SK-MEL-5 (cell line): ENCODE measurements at places on chromosomes 4 and X. TPM values are rescaled to one million over a fixed set of nuclear protein-coding genes. Genes with fewer than 3 reads are reported as not detected.
A peak's percentile ranks its signal among the peaks of the same experiment; 100 is the strongest.

DNA sequence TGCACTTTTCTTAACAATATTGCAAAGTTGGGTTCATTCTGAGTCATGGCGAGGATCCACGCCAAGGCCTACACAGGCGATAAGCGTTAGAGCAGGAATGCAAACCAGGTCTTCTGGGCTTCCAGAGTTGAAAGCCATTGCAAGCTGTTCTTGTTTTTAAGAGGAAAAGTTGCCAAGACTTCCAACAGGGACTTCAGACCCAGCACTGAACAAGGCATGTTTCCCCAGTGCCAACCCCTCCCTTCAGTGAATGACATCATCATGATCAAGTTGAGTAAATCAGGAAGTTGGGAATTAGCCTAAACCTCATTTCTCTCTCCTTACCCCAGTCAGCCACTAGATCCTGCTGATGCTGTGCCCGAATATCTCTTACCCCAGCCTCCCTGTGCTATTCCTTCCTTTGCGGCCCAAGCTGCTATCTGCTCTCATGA lies 355.1 kb downstream of the HS3ST1 start:
- DNase-seq: peak; percentile 8

- DNase-seq: no peak
Measured at GRCh38 chrX:10797466-10797865, 177.1 kb upstream of the MID1 start.

Gene KLHL4
- total RNA-seq: 0.19 TPM in 1 of 2 replicates, not detected in the other

GRCh38 chr4:18109676-18110075 lies 88.1 kb upstream of the LCORL start:
- DNase-seq: no peak

- DNase-seq: peak; percentile 42
Measured at GRCh38 chr4:30860978-30861377, 140.8 kb downstream of the PCDH7 start.

- DNase-seq: no peak
Measured at GRCh38 chr4:25904748-25905082, 9.3 kb upstream of the SMIM20 start.

Gene KLKB1
- 0.16 TPM in 1 of 2 replicates, not detected in the other for total RNA-seq
